AG08396 (cell line): ENCODE measurements at places on chromosomes 7 and 10.

DNA sequence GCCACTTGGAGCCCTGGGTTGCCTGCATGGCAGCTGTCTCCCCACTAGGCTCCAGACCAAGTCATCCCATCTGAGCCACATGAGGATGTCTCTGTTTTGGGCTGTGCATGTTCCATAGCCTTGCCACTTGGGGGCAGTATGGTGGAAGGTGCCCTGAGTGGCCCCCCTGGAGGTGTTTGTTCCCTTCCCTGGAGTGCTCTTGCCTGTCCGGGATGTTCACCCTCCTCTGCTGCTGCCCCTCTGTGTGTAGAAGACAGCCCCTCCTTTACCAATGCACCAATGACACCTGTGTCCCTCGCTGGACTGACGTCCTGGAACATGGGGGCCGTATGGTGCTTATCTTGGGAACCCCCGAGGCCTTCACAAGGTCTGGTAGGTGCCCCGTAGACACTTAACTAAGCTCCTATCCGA, 100.2 kb downstream of the ACTR3B start:
- DNase-seq, result peak; percentile 47

DNA sequence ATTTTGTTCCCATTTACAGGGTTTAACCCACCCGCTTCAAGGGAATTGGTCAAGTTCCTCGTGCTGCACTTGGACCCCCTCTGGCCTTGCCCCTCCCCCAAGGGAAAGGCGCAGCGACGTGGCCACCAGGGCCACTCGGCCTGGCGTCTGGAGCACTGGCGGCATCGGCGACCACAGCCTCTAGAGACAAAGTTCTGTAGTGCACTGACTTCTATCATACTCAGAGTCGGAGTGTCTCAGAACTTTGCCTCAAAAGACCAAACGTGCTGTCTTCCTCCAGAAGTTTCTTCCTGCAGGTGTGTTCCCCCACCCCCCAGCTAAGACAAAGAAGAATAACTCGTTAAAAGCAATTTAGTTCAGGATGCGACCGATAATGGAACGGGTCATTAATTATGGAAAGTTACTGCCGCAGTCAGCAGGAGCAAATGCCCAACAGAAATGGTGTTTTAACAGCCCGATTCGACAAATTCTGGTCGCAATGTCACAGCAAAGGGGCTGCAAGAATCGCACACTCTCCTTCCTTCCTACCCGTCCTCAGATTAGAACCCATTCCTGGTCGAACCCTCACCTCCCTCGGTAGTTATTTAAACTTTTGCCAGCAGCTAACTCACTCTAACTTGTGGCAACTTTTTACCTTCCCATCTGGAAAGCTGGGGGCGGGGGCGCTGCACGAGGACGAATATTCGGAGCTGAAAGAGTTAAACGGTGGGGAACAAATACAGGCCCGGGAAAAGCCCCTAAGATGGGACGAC, 202.1 kb upstream of the NFE2L3 start:
- DNase-seq, result no peak

- DNase-seq, result no peak
These were observed 1183.2 kb upstream of the CELF2 start for GRCh38 chr10:9834434-9834833.

GRCh38 chr10:131975003-131975402, 6.7 kb downstream of the BNIP3 start:
- DNase-seq, result no peak

DNA sequence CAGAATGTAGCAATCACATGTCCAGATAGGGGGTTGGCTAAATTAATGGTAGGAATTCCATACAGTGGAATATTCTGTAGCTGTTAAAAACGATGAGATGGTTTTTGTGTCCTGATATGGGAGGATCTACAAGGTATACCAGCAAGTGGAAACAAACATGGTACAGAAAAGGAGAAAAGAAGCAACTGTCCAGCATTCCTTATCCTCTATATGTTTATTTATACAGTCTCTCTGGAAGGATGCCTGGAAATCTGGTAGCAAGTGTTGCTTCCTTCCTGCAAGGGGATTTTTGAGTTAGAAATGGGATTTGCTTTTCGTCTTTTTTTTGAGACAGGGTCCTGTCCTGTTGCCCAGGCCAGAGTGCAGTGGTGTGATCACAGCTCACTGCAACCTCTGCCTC, 19.3 kb downstream of the IL15RA start:
- peak; percentile 69 for DNase-seq

DNA sequence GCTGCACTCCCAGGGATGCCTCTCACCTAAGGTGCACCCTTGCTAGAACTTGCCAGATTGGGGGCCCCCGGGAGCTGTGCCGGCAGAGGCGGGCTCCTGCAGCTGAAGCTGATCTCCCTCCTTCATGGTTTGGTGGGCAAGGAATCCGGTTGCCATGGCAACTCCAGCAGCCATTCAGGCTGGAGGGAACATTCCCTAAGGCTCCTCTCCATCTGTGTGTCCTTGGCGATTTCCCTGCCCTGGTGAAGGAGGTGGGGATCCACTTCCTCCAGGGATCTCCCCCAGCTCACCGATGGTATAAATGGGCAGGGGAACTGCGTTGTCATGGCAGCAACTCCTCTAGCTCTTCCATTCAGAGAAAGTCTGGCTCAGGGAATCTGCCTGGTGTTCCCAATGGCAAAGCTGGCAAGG, 49.6 kb upstream of the GPR158 start:
- DNase-seq, result no peak

- no peak for DNase-seq
These were observed 4.0 kb downstream of the ABCB4 start for GRCh38 chr7:87471473-87471872.

- DNase-seq, result no peak
These were observed 40.2 kb upstream of the PRSS58 start for GRCh38 chr7:142298009-142298408.

DNA sequence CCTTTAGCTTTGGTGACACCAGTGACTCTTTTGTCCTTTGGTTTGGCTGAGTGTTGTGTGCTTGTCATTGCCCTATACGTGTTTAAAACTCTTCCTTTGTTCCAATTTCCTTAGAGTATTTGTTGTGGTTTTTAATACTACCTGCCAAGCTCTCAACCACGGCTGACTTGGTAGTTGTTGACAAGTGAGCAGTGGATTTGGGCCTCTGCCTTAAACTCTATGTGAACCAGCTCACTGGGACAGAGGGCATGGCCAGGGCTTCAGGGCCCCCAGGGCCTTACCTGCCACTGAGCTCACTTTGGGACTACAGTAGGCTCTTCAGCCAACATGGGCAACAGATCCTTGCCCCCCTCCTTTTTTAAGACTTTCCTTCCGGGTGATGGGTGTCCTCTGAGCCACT, 9.6 kb upstream of the DMBT1 start:
- DNase-seq, result no peak

DNA sequence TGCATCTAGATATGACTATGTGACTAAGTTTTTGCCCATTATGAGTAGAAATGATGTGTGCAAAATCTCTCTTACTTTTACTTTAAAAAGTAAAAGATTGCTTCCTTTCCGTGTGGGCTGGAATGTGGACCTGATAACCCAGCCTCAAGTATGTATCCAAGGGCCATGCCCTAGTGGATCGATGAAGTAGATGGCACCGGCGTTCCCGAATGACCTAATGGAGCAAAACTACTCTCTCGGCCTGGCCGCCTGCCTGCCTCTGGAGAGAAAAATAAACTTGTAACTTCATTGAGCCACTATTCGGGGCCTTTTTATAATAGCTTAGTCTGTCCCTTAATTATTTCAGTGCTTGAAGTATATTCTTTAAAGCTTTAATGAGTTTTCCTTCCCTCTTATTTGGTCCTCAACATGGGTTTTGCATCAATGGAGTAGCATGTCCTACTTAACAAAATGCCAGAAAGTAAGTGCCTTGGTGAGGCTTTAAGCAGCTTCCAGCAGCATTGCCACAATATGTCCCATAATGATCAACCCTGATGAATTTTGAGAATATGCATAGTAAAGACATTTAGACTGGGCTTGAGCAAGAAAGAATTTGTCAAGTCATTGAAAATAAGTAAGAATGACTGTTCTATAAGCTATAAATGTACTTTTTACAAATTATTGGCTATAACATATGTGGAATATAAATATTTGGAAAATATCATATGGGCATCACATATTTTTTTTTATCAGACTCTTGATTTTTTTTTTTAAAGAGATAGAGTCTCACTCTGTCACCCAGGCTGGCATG, 61.4 kb downstream of the PLXDC2 start:
- no peak for DNase-seq

DNA sequence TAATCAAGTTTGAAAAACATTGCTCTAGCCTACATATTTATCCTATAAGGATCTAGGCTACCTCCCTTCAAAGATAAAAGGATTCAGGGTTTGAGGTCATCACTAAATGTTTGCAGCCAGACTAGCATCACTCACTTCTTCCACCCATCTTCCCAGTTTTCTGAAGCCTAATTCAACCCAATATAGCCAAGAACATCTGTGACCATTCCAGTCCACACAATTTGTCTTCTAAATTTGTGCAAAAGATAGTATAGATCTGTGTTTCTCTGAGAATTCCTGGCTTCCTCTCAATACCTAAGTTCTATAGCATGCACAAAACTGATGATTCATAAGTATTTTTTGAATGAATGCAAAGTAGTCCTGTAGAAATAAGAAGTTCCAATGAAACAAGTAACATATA, 103.0 kb upstream of the CDK1 start:
- no peak for DNase-seq

DNA sequence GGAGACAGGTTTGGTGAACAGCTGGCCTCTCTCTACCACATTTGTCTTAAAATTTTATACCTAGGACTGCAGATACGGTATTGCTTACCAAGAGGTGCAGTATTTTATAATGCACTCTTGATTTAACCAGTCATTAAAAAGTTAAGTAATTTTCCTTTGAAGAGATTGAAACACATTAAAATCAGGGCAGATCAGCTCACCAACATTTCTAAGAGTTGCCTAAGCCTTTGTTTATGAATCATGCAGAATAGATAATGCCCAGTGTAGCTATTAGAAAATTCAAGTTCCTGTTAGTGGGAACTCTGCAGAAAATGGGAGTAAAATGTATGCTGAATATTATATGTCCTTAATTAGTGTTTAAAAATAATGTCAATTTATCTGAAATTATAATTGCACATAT, 140.2 kb upstream of the PRPS1L1 start:
- DNase-seq, result no peak

GRCh38 chr10:48324580-48324979, 18.1 kb downstream of the MAPK8 start:
- DNase-seq, result no peak

DNA sequence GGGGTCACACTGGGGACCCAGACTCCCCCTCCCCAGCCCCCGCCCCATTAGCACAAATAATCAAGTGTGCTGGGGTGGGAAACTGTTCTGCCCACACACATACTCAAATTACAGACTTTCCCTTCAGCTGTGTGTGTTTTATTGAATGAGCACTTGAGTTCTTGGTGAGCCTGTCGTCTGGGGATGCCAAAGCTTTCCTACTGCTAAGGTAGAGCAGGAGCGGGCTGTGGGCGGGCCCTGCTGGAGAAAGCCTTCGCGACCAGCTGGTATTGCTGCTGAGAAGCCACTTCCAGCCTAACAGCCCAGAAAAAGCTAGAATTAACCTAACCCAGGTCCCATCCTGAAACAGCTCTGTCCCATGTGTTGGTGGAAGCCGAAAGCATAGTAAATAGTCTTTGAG, 87.0 kb upstream of the KMT2E start:
- DNase-seq, result no peak

GRCh38 chr7:156459582-156459981, 181.0 kb upstream of the RNF32 start:
- no peak for DNase-seq

DNA sequence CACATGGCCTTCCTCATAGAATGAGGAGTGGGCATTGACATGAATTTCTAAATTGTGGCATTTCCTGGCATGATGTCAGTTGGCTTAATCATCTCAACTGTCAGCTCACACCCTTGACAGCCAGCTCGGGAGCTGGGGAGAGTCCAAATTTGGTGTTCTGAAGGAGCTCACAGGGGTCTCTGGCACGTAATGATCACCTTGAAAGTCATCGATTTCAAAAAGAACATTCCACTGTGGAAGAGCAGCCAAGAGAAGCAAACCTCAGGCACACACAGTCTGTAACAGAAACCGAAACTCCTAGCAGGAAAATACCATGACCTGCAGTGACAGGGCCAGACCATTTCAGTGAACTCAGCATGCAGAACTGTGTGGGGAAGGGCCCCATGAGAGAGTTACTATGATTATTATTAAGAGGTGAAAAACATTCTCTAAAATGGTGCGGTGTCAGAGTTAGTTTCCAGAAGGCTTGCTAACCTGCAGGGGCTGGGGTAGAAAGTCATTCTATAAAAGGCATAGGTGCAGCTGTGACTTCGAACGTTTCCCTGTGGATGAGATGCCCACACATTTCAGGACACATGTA, 26.4 kb upstream of the KLF6 start:
- peak; percentile 45 for DNase-seq

- DNase-seq, result no peak
These were observed 13.0 kb downstream of the ADAM12 start for GRCh38 chr10:126375299-126375698.

- no peak for DNase-seq
These were observed 114.5 kb downstream of the GRID1 start for GRCh38 chr10:86252079-86252478.

GRCh38 chr7:94145602-94146001, 141.4 kb upstream of the BET1 start:
- DNase-seq, result no peak

DNA sequence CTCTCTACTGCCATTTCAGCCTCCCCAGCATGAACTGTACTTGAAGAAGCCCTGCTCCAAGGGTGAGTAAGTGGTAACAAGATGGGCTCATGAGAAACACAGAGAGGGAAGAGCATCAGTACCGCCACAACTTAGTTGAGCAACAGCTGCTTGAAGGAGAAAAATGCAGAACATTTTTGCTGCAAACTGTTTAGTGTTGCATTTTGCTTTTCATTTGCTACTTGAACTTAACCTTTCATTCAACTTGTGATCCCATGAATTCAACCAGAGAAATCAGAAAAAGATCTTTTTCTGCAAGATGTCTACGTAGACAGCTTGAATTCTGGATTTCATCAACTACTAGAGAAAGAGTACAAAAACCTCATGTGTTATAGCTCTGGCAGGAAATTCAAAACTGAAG, 40.7 kb downstream of the ANK3 start:
- no peak for DNase-seq

DNA sequence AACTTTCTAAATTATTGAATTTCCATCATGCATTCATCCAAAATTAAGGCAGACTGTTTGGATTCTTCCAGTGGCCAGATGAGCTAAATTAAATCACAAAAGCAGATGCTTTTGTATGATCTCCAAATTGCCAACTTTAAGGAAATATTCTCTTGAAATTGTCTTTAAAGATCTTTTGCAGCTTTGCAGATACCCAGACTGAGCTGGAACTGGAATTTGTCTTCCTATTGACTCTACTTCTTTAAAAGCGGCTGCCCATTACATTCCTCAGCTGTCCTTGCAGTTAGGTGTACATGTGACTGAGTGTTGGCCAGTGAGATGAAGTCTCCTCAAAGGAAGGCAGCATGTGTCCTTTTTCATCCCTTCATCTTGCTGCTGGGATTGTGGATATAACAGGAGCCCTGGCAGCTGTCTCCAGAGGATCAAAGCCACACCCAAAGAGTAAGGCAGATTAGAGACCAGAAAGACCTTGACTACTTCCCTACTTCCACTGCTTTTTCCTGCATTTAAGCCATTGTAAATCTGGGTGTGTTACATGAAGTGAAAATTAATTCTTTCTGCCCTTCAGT, 8.2 kb upstream of the CFAP69 start:
- no peak for DNase-seq

- no peak for DNase-seq
These were observed 56.2 kb downstream of the CC2D2B start for GRCh38 chr10:95963991-95964389.
